ENCODE measurements at places on chromosomes 11 and 22.

DNA sequence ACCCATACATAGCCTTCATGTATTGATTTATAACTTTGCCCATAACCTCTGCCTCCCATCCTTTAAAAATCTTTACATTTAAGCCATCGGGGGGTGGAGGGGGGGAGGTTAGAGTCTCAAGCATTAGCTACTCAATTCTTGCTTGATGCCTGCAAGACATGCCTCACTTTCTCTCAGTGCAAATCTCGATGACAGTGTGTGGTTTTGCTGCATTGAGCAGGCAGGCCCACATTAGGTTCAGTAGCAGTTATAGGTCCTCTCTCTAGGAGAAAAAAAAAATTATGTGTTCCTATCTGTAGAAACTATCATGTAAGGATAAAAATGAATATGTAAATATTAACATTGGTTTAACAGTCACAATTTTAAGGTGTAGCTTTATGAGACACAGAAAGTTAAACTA is 314.0 kb upstream of the ANO3 start:
- no peak for DNase-seq

GRCh38 chr11:17479284-17480214 is 2.9 kb upstream of the ABCC8 start:
- peak; percentile 58 for DNase-seq

- no peak for DNase-seq
Observed at GRCh38 chr11:7449841-7450214, 35.5 kb upstream of the OLFML1 start.

GRCh38 chr11:58254936-58255335 is 13.1 kb downstream of the OR10W1 start:
- no peak for DNase-seq

DNA sequence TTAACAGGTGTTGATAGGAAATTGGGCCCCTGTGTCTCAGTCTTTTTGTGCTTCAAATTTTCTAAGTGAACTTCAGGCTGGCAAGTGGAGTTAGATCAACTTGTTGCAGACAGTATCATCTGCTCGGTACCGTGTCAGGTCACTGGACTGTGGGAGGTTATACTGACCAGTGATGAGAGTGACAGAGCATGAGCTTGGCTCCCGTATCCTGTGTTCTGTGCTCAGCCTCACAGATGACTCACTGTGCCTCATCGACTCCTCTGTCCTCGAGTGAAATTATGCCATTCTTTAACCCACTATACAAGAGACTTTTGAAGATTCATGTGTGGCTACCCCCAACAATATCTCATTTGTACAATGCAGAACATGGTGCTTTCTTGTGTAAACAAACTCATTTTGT is 7.9 kb downstream of the GRAP2 start:
- DNase-seq: no peak

Data from BE2C (cell line).